ENCODE measurements at places on chromosomes 5 and 9. TPM values are rescaled to one million over a fixed set of nuclear protein-coding genes. Genes with fewer than 3 reads are reported as not detected.

Gene NEURL1B
- total RNA-seq, result 1.6 TPM

Gene EPB41L4B
- total RNA-seq, result 1.4 TPM

DNA sequence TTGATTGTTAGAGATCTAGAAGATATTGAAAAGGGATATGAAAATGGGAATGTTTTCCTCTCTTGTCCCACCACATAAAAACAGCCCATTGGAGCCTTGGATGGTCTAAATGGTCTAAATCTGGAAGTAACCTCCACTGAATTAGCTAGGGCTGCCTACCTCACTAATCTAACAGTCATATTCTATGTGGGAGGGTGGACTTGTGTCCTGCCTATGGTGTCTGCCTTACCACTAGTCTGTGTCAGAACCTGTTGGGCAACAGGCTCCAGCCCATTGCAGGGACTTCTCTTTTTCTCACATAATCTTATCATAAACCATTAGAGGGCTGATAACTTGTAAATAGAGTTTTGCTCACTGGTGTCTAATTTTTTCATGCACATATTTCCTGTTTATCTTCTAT lies 548.8 kb upstream of the CDH18 start:
- DNase-seq, result no peak

- DNase-seq, result no peak
These were observed 34.9 kb upstream of the LECT2 start for GRCh38 chr5:135989686-135990085.

DNA sequence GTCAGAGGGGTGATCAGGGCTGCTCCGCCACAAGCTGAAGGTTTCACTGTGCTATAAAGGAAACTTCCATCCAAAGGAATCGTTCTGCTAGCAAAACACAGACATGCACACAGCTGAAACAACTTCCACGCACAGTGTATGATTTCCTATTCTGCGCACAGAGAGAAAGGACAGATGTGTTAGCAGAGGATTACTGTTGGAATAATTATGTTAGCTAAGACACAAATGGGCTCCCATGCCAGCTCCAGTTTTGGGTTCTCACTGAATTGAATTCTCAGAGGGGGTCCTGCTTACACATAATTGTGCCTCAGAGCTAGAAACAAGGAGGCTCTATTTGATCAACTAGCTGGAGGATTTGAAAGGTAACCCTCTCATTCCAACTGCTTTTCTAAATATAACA lies 352.4 kb downstream of the IRX2 start:
- DNase-seq, result no peak

DNA sequence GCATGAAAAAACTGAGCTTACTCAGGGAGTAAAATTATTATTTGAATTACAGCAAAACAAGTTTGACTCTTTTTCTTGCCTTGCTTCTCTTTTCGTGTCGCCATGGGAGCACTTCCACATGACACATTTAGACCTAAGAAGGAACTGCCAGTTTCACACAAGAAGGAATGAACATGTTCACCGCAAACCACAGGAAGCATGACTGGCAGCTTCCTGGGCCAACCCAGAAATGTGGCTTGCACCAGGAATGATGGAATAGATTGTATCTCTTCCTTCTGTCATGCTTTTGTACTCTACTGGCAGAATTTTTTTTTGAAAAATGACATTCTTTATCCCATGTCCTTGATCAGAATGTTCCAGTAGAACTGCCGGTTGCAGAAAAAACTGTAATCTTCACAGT lies 32.9 kb upstream of the MAN2A1 start:
- DNase-seq, result peak; percentile 99

DNA sequence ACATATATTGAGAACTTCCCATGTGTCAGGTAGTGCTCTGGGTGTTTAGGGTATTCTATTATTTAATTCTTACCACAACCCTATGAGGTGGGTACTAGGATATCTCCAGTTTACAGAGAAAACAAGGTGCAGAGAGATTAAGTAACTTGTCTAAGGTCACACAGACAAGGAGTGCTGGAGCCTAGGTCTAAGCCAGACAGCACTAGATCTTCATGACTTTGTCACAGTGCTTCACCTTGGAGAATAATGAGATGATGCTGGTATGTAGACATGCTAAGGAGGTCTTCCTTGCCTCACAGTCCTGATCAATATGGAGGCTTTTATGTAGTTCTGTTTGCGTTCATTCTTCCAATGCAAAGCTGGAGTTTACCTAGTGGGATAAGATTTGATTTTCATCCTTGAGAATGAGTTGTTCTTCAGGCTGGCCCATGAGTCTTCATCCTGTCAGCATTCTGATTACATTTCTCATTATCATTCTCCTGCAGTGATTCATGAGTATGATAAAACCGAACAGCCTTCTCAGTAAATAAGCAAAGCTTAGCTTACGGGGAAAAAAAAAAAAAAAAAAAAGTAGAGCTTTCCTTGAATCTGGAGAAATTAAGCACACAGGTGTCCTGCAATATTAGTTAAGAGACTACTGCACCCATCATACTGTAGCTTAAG lies 176.3 kb downstream of the C9orf152 start:
- DNase-seq, result no peak

Gene LPCAT1
- 31.2 TPM for total RNA-seq

- no peak for DNase-seq
These were observed 442.5 kb downstream of the BNC2 start for GRCh38 chr9:16427873-16428427.

DNA sequence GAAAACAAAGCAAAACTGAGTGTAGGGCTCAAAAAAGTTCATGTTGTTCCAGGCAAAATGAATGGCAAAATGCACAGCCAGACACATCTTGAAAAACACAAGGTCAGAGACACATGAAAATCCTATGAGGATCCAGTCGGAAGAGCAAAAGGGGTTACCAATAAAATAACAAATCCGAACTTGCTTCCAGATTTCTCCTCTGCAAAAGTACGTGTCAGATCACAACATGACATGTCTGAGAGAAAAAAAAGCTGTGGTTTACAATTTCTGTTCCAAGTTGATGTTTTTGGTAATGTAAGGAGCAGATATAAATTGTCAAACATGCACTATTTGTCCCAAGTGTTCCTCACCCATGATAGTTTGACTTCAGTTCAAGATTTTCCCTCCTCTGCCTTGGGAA lies 15.9 kb upstream of the ADAMTS16 start:
- DNase-seq, result no peak

Gene GOLGA1
- total RNA-seq, result 7.9 TPM

DNA sequence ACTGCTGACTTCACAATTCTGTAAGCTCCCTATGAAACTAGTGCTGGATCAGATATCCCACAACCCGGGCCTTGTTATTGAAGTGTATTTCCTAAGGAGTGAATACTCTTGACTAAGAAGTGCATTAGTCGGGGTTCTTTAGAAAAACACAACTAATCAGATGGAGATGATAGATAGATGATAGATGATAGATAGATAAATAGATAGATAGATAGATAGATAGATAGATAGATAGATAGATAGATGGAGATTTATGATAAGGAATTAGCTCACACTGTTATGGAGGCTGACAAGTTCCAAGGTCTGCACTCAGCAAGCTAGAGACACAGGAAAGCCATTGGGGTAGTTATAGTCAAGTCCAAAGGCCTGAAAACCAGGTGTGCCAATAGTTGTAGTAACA lies 214.6 kb upstream of the COX7C start:
- DNase-seq, result no peak

DNA sequence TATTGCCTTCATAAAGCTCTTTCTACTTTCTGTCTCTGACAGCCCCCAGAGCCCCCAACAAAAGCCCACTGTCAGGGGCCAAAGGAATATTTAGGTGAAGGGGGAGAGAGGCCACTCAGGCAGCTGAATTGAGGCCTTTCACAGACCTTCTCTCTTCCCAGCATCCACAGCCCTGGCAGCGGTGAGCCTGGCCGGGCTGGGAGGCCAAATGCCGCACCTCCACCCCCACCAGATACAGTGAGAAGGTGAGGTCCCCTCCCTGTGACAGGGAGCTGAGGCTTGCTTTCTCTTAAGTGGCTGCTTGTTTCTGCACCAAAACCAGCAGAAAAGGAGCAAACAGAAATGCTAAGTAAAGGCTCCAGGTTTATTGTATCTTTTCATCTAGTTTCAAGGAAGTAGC lies 168.1 kb downstream of the ROR2 start:
- DNase-seq, result no peak

DNA sequence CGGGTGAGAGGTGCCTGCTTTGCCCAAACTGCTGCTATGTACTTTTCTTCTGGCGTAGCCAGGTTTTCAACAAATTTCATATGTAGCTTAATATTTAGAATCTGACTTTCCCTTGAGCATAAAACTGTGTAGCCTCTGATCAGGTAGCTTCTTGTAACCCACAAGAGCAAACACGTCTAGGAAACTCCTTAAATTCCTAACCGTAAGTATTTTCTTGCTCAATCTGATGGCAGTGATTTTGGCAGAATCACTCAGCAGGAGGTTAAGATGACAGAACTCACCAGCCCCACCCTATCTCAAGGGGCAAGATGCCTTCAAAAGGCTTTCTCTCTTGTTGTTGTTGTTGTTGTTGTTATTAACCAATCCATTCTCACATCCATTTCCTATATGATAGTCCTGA lies 20.8 kb downstream of the CKMT2 start:
- DNase-seq, result no peak

Gene PCDHGA3
- 10.3 TPM for total RNA-seq

DNA sequence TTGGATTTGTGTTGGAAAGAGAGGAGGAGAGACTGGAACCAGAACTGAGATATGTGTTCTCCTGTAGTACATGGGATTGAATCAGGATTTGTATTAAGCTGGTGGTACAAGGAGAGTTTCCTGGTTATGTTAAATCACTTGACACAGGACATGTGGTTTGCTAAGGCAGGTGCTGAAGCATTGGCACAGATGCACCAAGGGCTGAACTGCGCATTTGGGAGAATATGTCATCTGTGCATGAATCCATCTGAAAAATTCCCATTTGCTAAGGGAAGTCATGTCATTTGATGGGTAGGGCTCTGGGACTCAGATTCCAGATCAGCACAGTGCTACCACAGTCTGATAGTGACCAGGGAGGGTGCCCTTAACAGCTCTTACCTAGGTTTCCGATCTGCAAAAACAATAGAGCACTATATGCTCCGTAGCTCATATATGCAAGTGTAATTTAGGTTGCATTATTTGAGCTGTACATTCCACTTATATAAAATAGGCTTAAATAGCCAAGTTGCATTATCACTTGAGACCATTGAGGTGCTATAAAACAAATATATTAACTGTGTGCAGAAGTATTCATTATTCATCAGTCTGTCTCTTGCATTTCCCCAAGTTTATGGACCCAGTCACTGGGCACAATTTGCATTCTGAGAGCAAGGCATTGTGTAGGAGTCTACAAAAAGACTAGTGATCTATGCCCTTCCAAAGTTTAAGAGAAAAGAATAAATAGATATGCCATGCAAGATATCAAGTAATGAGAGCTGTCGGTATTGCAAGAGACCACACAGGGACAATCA lies 55.2 kb downstream of the ADAMTS16 start:
- DNase-seq, result no peak
